Tibial nerve (tissue), 4 donors: ENCODE measurements at places on chromosomes 1 and 21. TPM values are rescaled to one million over a fixed set of nuclear protein-coding genes. Genes with fewer than 3 reads are reported as not detected.

DNA sequence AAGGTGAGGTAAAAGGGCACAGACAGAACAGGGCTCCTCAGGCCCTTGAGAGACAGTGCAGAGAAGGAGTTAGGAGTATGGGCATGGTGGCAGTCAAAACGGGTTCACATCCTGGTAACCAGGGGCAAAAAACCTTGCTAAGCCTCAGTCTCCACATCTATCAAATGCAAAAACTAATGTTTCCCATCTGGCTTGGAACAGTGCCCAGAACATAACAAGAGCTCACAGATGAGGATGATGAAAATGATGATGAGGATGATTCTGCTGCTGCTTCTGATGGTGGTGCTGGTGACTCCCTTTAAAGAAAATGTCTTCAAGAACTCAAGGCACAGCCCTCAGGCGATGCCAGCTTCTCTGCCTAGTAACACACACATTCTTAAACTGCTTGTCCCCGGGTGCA is 24.1 kb downstream of the HHIPL2 start:
- no peaks in the 10 kb centered on the region for H3K27me3 ChIP-seq
- DNase-seq: no peak
- no peak overlapping the region for H3K27ac ChIP-seq
- H3K4me3 ChIP-seq: no peak overlapping the region

GRCh38 chr1:42306977-42307376 is 28.1 kb downstream of the FOXJ3 start:
- no peaks in the 10 kb centered on the region for H3K36me3 ChIP-seq
- peaks cover 4% of the 10 kb centered on the region for H3K4me1 ChIP-seq
- no peaks in the 10 kb centered on the region for H3K27me3 ChIP-seq
- H3K27ac ChIP-seq: no peak overlapping the region

- H3K4me1 ChIP-seq: no peaks in the 10 kb centered on the region
- H3K27me3 ChIP-seq: no peaks in the 10 kb centered on the region
- no peak for DNase-seq
Measured at GRCh38 chr1:208893251-208893650, 649.1 kb upstream of the PLXNA2 start.

The LCE1E gene
- not detected for total RNA-seq

The RHBDL2 gene
- not detected for total RNA-seq

The PLXNA2 gene
- 29.7 TPM for total RNA-seq
